GM12864 (cell line): ENCODE measurements at places on chromosomes 6 and 20.

- DNase-seq, result no peak
Observed at GRCh38 chr6:56017198-56017597, 141.8 kb upstream of the BMP5 start.

DNA sequence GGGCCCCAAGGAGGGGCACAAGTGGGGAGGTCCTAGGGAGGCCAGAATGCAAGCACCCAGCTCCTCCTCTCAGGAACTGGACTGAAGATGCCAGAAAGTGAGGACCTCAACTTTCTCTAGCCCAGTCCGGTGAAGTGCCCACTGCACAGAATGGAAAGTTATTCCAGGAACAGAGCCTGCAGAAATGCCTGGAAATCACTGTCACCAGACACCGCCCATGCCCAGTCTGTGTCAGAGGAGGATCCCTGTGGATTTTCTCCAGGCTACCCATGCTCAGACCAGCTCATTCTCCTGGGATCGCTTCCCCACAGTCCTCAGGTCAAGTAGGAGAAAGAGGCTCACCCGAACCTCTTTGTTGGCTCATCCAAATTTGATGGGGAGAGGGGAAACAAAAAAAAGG is 6.5 kb downstream of the PRPH2 start:
- DNase-seq, result no peak

DNA sequence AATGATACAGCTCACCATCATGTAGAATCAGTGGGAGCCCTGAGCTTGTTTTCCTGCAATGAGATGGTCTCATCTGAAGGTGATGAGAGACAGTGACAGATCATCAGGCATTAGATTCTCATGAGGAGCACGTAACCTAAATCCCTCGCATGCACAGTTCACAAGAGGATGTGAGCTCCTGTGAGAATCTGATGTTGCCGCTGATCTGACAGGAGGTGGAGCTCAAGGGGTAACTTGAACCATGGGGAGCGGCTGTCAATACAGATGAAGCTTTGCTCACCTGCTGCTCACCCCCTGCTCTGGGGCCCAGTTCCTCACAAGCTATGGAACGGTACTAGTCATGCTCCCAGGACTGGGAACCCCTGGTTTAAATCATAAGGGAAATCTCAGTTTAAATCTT is 89.2 kb downstream of the THBS2 start:
- DNase-seq, result no peak

- no peak for DNase-seq
Observed at GRCh38 chr6:3329393-3330051, 70.8 kb downstream of the PSMG4 start.

DNA sequence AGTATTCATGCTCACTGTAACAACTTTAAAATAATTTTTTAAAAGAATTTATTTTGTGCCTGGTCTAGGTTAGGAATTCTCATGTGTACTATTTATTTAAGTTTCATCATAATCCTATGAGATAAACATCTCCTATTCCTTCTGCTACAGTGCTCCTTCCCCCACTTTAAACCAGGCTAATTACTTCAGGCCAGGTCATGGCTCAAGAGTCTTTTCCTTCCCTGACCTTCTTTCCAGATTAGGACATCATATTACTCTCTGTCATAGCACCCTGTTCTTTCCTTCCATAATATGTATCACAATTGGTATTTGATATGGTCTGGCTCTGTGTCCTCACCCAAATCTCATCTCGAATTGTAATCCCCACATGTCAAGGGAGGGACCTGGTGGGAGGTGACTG is 239.0 kb downstream of the BTBD9 start:
- DNase-seq, result no peak

- no peak for DNase-seq
Observed at GRCh38 chr6:52306972-52307870, 22.7 kb upstream of the MCM3 start.

DNA sequence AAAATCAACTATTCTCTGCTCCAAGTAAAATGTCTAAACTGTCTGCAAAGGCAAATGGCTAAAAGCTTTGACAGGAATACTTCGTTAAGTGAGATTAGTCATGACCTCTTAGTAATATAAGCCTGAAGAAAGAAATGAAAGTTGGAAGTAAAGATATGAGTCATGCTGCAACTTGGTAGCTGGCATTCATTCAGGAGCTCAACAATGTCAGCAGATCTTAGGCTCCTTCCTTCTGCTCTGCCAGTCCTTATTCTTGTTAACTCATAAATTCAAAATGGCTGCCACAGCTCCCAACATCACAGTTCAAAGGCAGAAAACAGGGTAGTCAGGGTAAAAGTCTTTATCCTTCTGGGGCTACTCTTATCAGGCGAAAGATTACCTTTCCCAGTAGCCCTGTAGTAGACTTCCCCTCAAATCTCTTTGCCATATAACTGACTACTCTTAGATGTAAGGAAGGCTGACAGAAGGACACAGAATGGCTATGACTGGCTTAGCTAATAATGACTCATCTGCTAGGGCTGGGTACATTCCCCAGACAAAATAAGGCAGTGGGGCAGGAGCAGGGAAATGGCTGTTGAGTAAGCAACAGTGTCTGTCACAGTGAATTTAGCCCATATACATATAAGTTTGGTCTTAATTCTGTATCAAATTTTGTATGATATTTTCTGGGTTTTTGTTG is 24.4 kb upstream of the C6orf62 start:
- peak; percentile 65 for DNase-seq

- DNase-seq, result no peak
Observed at GRCh38 chr6:101845172-101845571, 451.7 kb downstream of the GRIK2 start.

DNA sequence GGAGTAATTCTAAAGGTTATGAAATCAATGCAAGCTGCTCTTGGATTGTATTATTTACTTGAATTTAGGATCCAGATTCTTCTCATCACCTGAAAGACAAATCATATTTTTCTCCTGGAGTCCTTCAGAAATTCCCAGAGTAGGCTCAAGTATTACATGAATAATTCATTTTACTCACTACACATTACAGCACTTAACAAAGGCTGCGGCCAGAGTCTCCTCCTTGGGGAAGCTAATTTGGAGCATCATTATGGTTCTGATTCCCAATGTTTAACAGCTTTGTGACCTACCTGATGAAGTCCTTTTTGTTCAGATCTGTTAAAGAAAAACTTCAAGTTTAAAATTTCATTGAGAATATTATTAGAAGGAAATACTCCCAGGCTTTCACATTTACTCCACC is 28.7 kb downstream of the GRIK2 start:
- no peak for DNase-seq

GRCh38 chr6:107396211-107396610 is 63.2 kb downstream of the PDSS2 start:
- no peak for DNase-seq

DNA sequence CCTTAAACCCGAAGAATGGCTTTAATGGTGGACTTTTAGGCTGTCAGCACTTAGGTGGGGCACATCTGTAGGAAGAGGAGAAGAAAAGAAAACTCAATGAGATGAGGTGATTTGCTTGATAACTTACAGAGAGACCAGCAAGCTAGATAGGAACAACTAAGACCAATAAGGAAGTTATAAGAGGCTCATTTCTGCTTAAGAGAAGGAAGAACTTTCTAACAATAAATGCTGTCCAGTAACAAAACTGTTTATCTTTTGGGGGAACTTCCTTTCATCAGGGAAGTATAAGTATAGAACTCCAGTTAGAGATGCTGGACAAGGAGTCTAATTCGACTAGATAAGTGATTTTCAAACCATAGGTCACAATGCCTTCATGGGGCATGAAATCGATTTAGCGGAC is 107.2 kb upstream of the SIRPA start:
- DNase-seq, result no peak

DNA sequence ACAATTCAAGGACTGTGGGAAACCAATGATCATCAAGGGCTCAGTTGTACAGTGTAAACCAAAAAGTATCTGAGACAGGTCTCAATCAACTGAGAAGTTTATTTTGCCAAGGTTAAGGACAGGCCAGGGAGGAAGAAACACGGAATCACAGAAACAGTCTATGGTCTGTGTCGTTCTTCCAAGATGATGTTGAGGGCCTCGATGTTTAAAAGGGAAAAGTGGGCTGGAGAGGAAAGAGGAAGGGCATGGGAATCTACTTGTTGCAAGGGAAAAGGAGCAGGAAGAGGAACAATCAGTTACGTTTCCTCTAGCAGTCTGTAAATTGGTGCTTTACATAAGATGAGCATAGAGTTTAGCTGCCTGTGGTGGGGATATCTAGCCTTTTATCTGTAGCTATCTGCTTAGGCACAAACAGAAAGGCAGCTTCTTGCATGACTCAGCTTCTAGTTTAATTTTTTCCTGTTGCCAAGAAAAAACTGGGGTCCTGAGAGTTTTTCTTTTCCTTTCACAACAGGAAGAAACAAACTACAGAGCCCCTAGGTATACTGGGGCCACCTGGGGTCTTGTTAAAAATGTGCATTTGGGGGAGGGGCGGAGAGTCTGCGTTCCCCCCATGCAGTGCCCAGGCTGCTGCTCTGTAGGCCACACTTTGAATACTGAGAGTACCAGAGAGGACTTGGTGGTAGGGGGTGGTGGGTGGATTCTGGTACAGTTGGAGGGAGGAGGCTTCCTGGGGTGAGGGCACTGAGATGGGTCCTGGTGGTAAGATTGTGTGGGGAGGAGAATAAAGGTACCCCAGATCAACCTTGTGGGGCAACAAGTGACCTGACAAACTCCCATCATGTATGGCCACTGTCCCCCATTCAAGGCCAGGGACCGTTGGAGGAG is 35.3 kb upstream of the EZR start:
- no peak for DNase-seq

DNA sequence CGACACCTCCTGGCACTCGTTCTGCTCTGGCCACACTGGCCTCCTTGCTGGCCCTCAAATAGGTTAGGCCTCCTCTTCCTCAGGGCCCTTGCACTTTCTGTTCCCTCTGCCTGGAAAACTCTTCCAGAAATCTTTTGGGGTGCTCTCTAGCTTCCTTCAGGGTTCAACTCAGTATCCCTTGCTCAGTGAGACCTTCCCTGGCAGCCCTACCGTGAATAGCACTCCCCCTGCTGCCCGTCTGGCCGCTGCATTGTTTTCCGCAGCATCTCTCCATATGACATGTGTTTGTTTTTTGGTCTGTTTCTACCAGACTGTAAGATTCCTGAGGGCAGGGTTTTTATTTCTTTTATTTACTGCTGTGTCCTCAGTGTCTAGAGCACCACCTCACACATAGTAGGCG is 6.7 kb downstream of the DDX27 start:
- DNase-seq, result no peak

GRCh38 chr6:25454136-25454535 is 175.0 kb downstream of the CARMIL1 start:
- no peak for DNase-seq

DNA sequence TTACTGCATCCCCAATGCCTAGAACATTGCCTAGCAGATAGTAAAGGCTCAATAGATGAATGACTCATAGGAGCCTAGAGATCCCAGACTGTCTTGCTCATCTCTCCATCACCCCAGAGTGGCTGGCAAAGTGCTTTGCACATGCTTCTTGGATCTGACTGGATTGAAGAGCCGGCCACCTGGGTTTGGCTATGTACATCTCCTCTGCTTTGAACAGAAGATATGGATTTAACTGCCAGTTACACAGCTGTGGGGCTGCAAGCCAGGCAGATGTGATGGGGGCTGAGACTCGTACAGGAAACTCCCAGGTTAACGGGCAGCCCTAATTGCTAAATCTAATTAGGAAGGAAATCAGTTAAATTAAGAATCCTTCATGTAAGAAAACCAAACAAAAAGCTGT is 28.6 kb downstream of the MYLIP start:
- no peak for DNase-seq

DNA sequence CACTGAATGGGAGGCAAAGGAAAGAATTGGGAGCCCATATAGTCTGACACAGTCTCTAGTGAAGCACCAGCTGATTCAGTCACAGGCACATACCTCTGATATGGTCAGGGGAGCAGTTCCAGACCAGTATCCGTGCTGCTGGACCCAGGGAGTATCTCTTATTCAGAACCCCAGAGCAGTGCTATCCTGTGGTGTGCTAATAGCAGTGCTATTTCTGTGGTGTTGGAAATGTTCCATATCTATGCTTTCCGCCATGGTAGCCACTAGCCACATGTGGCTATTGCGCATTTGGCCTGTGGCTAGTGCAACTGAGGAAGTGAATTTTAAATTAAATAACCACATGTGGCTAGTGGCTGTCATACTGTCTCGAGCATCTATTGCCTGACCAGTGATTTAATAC is 11.0 kb downstream of the SCUBE3 start:
- no peak for DNase-seq

DNA sequence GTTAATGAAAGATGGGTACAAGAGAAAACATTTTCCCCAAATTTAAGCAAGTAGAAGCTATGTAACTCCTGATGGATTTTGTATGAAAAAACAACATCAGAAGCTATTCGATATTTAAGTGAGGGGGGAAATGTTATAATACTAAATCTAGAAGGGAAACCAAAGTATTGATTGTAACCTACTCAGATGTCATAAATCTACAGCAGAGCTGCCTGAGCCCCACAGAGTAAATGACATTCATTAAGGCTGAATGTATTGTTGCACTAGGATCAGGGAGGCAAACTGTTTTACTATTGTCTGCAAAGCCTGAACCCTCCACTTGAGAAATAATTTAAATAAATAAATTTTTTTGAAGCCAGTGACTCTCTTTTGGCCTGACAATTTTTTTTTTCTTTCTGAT is 19.3 kb downstream of the ANKRD6 start:
- DNase-seq, result no peak

DNA sequence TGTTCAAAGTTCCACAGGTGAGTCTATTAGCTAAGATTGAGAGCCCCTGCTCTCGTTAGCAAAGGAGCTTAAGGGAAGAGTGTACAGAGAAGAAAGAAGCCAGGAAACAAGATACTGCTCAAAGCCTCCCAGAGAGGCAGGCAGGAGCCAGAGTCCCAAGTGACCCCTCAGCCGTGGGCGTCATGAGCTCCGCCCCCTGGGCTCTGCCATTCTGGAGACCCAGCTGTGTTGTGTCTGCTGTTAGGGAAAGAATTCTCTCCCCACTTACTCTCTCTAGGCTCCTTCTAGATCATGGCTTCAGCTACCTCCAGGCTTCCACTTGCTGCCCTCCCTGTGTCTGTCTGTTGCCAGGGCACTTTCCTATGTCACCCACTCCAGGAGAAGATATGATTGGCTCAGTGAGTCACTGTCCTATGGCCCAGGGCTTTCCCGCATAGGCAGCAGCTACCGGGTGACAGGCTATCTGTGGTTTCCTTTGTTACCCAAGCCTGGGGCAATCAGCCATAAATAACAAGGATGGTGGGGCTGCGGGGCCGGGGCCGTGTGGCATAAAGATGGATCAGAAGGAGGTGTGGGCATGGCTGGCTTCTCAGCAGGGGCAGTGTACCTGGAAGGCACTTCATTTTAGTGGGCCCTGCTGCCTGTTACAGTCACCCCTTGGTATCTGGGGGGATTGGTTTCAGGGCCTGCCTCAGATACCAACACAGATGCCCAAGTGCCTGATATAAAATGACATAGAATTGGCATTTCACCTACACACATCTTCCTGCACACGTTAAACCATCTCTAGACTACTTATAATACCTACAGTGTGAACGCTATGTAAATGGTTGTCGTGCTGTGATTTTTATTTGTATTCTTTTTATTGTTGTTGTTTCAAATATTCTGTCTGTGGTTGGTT is 118.9 kb downstream of the ARMC2 start:
- DNase-seq, result no peak

GRCh38 chr6:30687659-30688431 is 1.4 kb upstream of the PPP1R18 start:
- no peak for DNase-seq

- no peak for DNase-seq
Observed at GRCh38 chr6:159074120-159074684, 29.4 kb upstream of the TAGAP start.
